ENCODE measurements at places on chromosomes 4 and X. TPM values are rescaled to one million over a fixed set of nuclear protein-coding genes. Genes with fewer than 3 reads are reported as not detected.

The TREX2 gene
- total RNA-seq = 9.6 TPM

The PNMA6E gene
- total RNA-seq = not detected

The PTCHD1 gene
- 3.4 TPM for total RNA-seq

The SMIM20 gene
- total RNA-seq = 12.8 TPM

The PDCL2 gene
- not detected for total RNA-seq

The IGSF1 gene
- total RNA-seq = 1.2 TPM

The GABRB1 gene
- total RNA-seq = not detected

The ARHGEF9 gene
- 10.3 TPM for total RNA-seq

The NEUROG2 gene
- not detected for total RNA-seq

The ARSJ gene
- total RNA-seq = 5.4 TPM

The CITED1 gene
- 2.7 TPM for total RNA-seq

DNA sequence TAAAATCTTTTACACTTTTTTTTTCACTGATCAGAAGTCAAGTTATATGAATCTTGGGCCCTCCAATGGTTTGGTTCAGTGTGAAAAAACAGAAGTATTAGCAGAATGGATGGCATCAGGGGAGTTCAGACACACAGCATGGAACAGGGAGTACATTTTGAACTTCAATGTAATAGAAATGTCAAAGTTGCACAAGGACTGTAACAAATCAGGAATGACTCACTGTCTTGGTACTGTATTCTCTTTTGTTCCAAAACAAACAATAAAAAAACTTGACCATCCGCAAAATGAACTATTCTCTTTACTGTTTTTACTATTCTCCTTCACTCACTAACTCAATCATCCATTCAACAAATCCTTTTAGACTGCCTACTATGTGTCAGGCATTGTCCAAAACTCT is 401.0 kb downstream of the FSTL5 start:
- no peaks in the 10 kb centered on the region for H3K27me3 ChIP-seq
- no peak overlapping the region for H3K27ac ChIP-seq
- DNase-seq = no peak
- H3K4me3 ChIP-seq = no peak overlapping the region
- no peaks in the 10 kb centered on the region for H3K36me3 ChIP-seq
- H3K4me1 ChIP-seq = no peaks in the 10 kb centered on the region

- no peak overlapping the region for H3K27ac ChIP-seq
- DNase-seq = no peak
- H3K36me3 ChIP-seq = no peaks in the 10 kb centered on the region
- peaks cover 10% of the 10 kb centered on the region for H3K4me1 ChIP-seq
- no peak overlapping the region for H3K4me3 ChIP-seq
Measured at GRCh38 chr4:140162596-140162995, 8.6 kb upstream of the MAML3 start.

- no peak for DNase-seq
- H3K27me3 ChIP-seq = no peaks in the 10 kb centered on the region
- H3K4me3 ChIP-seq = no peak overlapping the region
- peaks cover 7% of the 10 kb centered on the region for H3K4me1 ChIP-seq
Measured at GRCh38 chr4:81564025-81564424, 92.3 kb upstream of the RASGEF1B start.

GRCh38 chrX:46325312-46325877 is 219.8 kb downstream of the ZNF674 start:
- DNase-seq = no peak
- no peaks in the 10 kb centered on the region for H3K36me3 ChIP-seq
- no peak overlapping the region for H3K27ac ChIP-seq

- peak; percentile 99 for DNase-seq
- H3K27ac ChIP-seq = peak within 1 kb of the TSS; percentile 98
- peak within 1 kb of the TSS; percentile 100 for H3K4me3 ChIP-seq
- peaks cover 43% of the 10 kb centered on the region for H3K4me1 ChIP-seq
- H3K36me3 ChIP-seq = peaks cover 42% of the 10 kb centered on the region
Measured at GRCh38 chrX:1391707-1392375, at the start of gene SLC25A6. SLC25A6 (minus strand) TSS chrX:1392113; CDS start chrX:1392009, 104 bp downstream.

DNA sequence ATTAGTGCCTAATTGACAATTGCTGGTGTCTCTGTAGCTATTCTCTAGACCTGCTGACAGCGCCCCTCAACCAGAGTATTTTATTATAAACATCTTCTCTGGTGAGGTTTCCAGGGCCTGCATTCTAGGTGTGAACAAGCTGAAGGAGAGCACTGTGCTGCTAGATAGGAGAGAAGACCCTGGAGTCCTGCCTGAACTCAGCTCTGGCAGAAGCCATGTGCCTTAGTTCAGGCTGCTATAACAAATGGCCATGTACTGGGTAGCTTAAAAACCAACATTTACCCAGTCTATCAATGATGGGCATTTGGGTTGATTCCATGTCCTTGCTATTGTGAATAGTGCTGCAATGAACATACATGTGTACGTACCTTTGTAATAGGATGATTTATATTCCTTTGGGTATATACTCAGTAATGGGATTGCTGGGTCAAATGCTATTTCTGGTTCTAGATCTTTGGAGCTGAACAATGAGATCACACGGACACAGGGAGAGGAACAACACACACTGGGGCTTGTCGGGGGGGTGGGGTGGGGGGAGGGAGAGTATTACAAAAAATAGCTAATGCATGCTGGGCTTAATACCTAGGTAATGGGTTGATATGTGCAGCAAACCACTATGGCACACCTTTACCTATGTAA is 185.5 kb upstream of the CPEB2 start:
- no peak overlapping the region for H3K27ac ChIP-seq
- H3K4me1 ChIP-seq = peaks cover 5% of the 10 kb centered on the region

GRCh38 chr4:113582737-113583136 is 178.8 kb downstream of the CAMK2D start:
- no peak for DNase-seq
- H3K4me1 ChIP-seq = peaks cover 11% of the 10 kb centered on the region
- no peak overlapping the region for H3K4me3 ChIP-seq
- H3K27me3 ChIP-seq = no peaks in the 10 kb centered on the region
- no peak overlapping the region for H3K27ac ChIP-seq

DNA sequence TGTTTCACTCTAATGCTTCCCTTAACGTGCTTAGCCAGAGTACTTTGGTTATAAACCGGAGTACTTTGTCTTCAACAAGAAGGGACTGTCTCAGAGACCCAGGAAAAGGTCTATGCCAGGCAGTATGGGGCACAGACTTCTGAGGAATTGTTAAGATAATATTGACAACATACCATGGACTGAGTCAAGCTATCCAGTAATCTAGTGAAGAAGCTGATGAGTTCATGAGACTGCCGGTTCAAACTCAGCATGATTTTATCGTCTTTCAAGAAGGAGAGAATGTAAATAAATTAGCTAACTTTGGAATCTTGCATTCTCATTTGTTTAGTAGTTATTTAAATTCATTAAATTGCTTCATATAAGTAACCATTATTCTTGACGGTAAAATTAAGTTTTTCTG is 546.1 kb downstream of the PPP4R3C start:
- no peak overlapping the region for H3K4me3 ChIP-seq
- no peaks in the 10 kb centered on the region for H3K4me1 ChIP-seq
- H3K27me3 ChIP-seq = no peaks in the 10 kb centered on the region
- no peak overlapping the region for H3K27ac ChIP-seq

- H3K27me3 ChIP-seq = no peaks in the 10 kb centered on the region
- H3K4me1 ChIP-seq = no peaks in the 10 kb centered on the region
- H3K27ac ChIP-seq = no peak overlapping the region
- no peak for DNase-seq
Measured at GRCh38 chr4:84733343-84734033, 150.6 kb downstream of the CDS1 start.

GRCh38 chr4:35087218-35087617 is 1157.1 kb downstream of the ARAP2 start:
- no peak overlapping the region for H3K4me3 ChIP-seq
- no peaks in the 10 kb centered on the region for H3K36me3 ChIP-seq
- no peaks in the 10 kb centered on the region for H3K27me3 ChIP-seq
- H3K4me1 ChIP-seq = no peaks in the 10 kb centered on the region

- no peak overlapping the region for H3K4me3 ChIP-seq
- H3K27me3 ChIP-seq = no peaks in the 10 kb centered on the region
- H3K36me3 ChIP-seq = no peaks in the 10 kb centered on the region
Measured at GRCh38 chr4:16759931-16760582, 138.4 kb downstream of the LDB2 start.

DNA sequence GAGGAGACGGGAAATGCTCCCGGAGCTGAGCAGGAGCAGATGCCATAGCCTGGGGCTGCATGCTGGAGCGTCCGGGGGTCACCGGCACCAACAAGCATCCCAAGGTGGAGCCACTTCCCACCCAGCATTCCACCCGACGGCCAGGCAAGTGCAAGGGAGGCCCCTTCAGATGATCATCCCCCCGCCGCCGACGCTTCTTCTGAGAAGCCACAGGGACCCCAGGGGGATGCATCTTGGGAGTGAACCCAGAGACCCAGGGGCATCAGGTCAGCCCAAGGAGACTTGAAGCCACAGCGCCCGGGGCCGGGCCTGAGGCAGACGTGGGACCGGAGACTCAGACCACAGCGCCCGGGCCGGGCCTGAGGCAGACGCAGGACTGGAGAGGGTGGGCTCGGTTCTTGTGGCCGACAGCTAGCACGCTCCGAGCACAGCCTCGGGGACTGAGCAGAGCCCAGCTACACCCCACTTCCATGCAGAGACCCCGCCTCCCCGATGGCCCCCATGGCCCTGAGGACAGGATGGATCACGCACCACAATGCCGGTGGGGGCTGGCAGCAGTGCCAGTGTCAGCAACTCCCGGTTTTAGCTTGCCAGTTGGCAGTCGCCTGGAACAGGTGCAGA is 33.0 kb upstream of the CPLX1 start:
- no peak for DNase-seq
- peaks cover 59% of the 10 kb centered on the region for H3K36me3 ChIP-seq
- H3K27ac ChIP-seq = no peak overlapping the region
- H3K4me3 ChIP-seq = no peak overlapping the region

DNA sequence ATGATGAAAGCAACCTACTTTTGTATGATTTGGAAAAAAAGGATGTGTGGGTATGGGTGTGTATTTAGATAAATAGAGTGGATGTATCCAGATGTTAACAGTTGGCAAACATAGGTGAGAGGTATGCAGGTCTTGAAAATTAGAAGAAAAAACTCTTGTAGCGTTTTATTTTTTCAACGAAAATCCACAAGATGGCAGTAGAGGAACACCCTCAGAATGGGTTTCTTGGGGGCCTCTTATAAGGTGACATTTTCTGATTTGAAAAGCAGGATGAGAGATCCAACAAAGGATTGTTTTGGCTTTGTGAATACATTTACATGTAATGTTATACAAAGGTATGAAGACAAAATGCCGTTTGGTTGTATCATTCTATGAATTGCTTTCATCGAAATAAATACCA is 68.3 kb downstream of the FMR1NB start:
- H3K27me3 ChIP-seq = no peaks in the 10 kb centered on the region
- no peak overlapping the region for H3K4me3 ChIP-seq
- H3K36me3 ChIP-seq = no peaks in the 10 kb centered on the region
- H3K27ac ChIP-seq = no peak overlapping the region
- DNase-seq = no peak
- H3K4me1 ChIP-seq = no peaks in the 10 kb centered on the region

DNA sequence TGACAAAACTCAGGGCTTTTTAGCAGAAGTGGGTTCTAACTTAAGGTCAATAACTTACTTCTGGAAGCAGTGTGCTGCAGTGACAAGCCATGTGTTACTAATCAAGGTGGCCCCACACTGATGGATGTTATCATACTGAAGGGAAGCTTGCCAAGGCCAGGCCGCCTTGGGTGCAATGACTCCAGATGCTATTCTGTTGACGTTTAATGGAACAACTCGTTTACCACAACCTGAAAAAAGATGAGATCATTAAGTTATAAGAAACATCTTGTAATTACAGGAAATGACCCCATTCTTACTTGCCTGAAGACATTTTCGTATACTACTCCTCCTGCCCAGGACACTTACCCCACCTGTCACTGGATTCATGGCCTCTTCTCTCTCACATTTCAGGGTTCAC is 38.9 kb upstream of the TMPRSS11D start:
- no peak overlapping the region for H3K27ac ChIP-seq
- DNase-seq = no peak

- no peak overlapping the region for H3K4me3 ChIP-seq
- no peaks in the 10 kb centered on the region for H3K27me3 ChIP-seq
- H3K36me3 ChIP-seq = no peaks in the 10 kb centered on the region
- DNase-seq = no peak
- H3K27ac ChIP-seq = no peak overlapping the region
Measured at GRCh38 chr4:70849291-70849690, 9.6 kb upstream of the GRSF1 start.

GRCh38 chrX:148540114-148540513 is 39.7 kb downstream of the AFF2 start:
- H3K4me3 ChIP-seq = no peak overlapping the region
- H3K27me3 ChIP-seq = no peaks in the 10 kb centered on the region
- no peaks in the 10 kb centered on the region for H3K36me3 ChIP-seq
- no peak for DNase-seq

- H3K27ac ChIP-seq = no peak overlapping the region
- no peak overlapping the region for H3K4me3 ChIP-seq
- H3K27me3 ChIP-seq = no peaks in the 10 kb centered on the region
- peaks cover 15% of the 10 kb centered on the region for H3K36me3 ChIP-seq
- no peaks in the 10 kb centered on the region for H3K4me1 ChIP-seq
Measured at GRCh38 chr4:103050736-103051436, 25.7 kb downstream of the SLC9B2 start.

DNA sequence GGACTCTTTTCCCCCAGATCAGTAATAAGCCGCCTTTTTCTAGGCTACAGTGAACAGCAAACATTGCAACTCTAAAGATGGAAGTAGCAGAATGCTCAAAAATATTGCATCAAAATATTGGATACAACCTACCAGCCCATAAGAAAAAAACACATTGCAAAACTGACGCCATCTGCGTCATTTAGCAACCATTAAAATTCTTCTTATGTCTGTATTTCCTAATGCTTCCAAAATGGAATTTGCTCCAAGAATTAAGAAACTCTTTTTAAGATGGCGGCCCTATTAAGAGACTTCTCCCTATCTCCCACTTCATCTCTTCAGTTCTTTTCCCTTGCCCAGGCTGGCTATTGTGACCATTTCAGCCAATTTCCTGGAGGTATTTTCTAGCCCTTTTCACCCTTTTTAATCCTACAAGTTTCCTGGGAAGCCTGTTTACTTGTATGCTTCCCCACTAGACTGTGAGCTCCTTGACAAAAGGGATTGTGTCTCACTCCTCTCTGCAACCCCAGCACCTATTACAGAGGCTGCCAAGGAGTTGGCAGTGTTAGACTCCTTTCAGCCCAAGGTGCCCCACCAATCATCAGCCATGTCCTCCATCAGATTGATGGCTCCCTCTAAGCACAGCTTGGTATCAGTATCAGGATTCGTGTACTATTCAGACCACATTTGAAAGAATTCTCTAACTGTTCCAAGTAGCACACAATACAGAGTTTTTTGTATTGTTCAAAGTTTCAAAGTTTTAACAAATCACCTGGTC is 4.4 kb downstream of the GPC3 start:
- H3K27me3 ChIP-seq = no peaks in the 10 kb centered on the region
- no peaks in the 10 kb centered on the region for H3K4me1 ChIP-seq
- no peaks in the 10 kb centered on the region for H3K36me3 ChIP-seq
- H3K4me3 ChIP-seq = no peak overlapping the region
- no peak for DNase-seq

- no peaks in the 10 kb centered on the region for H3K36me3 ChIP-seq
- H3K4me1 ChIP-seq = no peaks in the 10 kb centered on the region
- DNase-seq = no peak
- no peak overlapping the region for H3K27ac ChIP-seq
Measured at GRCh38 chr4:74018771-74019170, 19.7 kb downstream of the CXCL3 start.
